ENCODE measurements at places on chromosomes 3 and 15.

GRCh38 chr3:102223132-102223531, 211.7 kb upstream of the ZPLD1 start:
- no peak for DNase-seq

DNA sequence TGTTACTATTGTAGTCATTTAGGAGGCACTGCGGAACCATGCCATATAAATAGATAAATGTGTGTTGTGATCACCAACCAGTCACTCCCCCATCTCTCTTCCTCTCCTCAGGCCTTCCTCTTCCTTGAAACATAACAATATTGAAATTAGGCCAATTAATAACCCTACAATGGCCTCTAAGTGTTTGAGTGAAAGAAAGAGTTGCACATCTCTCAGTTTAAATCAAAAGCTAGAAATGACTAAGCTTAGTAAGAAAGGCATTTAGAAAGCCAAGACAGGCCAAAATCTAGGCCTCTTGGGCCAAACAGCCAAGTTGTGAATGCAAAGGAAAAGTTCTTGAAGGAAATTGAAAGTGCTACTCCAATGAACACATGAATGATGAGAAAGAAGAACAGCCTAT, 8.1 kb upstream of the DNASE1L3 start:
- DNase-seq = no peak

DNA sequence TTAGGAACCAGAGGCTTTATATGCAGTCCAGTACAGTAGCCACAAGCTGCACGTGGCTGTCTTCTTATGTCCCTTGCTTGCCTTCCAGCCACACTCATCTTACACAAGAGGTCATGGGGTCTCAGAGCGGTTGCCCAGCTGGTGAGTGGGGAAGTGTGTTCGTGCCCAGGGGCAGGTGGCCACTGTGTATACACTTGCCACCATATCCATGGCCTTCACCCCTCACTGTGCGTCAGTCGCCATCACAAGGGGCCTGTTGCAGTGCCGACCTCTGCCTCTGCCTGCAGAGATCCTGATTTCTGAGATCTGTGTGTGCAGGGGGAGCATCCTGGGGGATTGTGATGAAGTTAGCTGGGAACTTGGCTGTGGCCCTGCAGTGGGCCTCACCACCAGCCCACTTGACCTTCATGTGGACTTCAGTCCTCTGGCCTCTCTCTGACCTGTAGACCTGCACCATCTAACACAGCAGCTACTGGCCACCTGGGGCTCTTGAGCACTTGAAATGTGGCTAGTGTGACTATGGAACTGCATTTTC, 43.1 kb upstream of the SACM1L start:
- DNase-seq = no peak

GRCh38 chr3:135081451-135081850, 286.4 kb downstream of the EPHB1 start:
- DNase-seq = no peak

GRCh38 chr15:74642734-74643664, 27.4 kb downstream of the CLK3 start:
- DNase-seq = no peak

GRCh38 chr3:38327335-38328009, 19.1 kb upstream of the XYLB start:
- DNase-seq = no peak

DNA sequence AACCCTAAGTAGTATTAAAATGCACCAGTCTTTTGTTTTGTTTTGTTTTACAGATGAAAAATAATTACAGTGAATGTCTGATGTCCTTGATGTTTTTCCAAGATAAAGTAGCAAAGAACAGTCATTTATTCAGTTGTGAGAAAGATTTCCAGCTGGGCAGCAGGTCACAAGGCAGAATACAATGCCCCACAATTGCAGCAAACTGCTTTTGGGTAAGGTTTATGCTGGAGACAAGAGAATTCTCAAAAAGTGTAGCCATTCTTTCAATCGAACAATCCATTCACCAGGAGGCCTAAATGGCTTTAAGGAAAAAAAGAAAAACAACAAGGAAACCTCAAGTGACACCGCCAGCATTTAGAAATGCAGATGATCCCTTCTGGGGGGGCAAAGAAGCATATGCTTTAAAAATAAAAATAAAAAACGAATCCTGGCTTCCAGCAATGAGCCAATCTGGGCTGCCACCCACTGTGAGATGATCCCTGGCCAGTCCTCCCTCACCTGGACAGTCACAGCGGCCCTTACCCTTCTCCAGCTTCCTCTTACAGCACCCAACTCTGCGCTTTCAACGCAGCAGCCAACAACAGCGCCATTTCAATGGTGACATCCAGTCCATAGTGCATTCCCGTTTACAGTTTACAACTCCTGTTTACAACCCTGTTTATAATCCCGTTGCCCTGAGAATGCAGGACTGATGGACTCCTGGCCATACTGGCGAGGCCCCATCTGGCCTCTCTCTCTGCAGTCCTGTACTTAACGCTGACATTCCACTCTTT, 25.7 kb upstream of the WNT5A start:
- no peak for DNase-seq

- no peak for DNase-seq
Measured at GRCh38 chr3:50395070-50395860, 35.9 kb upstream of the TMEM115 start.

DNA sequence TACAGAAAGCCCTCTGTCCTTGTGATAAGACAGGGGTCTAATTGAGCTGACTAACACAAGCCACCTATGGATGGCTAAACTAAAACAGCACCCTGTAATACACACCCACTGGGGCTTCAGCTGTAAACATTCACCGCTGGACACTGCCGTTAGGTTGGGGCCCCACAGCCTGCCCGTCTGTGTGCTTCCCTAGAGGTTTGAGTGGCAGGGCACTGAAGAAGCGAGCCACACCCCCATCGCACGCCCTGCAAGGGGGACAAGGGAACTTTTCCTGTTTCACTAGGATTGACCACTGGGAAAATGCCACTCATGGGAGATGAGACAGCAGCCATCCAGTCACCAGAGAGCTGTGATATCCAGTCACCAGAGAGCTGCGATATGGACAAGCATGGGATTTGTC, 335.7 kb upstream of the CFAP20DC start:
- no peak for DNase-seq

GRCh38 chr15:73156431-73157191, 104.3 kb downstream of the NEO1 start:
- no peak for DNase-seq

GRCh38 chr3:11005686-11006256, 13.2 kb downstream of the SLC6A1 start:
- no peak for DNase-seq

DNA sequence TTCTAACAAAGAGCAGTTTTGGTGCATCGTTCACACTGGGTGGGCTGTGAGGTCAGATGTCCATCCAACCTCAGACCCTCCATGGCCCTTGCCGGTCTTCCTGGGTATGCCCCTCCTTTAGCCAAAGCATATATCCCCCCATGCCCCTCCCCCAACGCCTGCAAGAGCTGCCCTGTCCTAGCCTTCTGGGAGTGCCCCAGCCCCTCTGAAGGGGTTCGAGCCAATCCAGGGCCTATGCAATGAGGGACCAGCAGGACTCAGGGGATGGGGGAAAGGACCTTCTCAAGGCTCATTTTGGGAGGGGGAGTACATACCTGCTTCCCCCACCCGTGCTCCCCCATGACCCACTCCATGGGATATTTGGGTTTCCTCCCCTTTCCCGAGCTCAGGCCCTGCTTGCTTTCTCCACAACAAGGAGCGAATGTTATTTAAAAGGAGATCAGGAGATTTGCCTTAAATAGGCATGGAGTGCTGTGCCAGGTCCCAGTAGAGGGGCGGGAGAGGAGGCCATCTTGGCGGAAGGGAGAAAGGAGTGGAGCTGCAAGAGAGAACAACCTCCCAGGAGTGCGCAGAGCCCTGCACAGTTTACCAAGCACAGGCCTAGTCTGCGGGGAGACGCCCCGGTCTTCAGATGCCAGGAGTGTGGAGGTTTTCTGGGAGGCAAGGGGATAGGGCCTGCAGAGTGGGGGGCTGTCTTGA, 18.2 kb downstream of the PIF1 start:
- no peak for DNase-seq

DNA sequence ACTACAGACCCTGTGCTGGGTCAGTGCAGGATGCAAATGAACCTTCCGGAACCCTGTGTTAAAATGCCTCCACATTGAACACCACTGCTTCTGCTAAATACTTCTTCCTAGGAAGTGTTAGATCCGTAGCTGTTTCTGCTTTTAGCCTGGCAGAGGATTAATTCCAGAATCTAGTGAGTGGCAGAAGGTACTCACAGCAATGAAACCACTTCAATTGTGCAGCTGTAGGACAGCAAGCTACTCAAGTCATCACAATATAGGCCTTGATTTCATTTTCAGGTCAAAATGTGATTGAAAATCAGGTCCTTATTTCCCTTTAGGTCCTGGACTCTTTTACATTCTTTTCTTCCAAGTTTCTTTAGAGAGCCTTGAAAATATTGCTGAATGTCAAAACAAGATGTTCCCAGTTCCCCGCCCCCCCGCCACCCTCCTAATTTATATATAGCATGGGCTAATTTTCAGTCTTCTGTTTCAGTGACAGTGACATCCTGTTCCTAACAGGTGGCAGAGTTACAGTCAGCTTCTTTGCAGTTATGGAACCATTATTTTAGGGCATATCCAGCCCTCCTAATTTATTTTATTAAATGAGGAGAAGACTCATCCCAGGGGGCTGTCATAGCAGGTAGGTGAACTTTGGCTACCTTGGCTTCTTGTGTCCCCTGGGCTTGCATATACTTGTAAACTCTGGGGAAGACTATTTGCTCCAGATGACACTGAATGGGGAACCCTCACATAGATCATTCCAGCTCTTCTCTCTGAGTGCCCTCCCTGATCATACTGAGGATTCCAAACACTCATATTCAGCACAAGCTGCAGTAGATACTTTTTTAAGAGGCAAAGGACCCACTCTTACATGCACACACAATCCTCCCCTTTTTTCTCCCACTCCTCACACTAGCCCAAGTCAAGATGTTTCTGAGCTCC, 28.0 kb upstream of the ARNT2 start:
- no peak for DNase-seq

DNA sequence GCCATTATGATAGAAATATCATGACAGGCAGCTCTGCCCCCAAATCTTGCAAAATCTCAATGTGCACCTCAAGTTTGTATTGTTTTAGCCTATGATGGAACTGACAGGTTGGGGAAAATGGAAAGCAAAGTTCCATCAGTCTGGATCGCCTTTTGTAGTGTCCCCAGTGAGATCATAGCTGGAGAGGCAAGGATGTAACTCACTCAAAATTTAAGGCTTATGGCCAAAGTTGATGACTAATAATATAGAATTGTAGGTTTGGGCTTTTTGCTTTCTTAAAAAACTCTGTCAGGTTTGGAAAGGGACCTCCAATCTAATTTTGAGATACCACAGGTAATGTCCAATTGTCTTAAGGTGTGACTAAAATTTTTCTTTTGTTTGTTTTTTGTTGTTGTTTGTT, 1.4 kb upstream of the ACP3 start:
- no peak for DNase-seq

DNA sequence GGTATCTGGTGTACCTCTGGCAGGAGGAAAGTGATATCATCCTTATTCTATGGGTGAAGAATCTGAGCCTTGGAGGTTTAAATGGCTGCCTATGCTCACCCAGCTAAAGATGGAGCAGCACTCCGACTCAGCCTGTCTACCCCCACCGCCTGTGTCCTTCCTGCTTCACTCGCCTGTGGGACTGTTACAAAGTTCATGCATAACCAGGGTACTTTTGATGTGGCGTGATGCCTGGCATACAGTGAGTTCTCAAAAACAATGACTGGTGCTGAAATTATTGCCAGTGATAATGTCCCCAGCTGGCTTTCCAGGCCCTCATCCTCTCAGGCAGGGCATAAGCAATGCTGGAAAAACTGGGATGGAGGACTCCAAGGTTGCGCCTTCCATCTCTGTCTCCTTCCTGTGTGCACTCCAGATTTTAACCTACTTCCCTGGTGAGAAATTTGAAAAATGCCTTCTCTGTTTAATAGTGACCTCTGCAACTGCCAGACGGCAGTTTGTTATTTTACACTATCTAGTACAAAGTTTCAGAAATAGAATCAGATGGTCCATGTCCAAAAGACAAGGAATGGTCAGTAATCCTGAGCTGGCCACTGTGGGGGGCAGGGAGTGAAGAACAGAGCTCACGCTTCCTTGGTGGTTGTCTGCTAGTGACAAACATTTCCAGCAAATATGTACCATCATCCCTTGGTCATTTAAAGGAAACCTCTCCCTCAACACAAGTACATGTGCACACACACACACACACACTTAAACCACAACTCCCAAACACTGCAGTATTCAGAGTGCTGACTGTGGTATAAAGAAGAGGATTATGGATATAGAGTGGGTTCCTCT, 86.5 kb upstream of the NMNAT3 start:
- DNase-seq = no peak

- DNase-seq = no peak
Measured at GRCh38 chr3:56894881-56895431, 93.2 kb upstream of the ARHGEF3 start.

DNA sequence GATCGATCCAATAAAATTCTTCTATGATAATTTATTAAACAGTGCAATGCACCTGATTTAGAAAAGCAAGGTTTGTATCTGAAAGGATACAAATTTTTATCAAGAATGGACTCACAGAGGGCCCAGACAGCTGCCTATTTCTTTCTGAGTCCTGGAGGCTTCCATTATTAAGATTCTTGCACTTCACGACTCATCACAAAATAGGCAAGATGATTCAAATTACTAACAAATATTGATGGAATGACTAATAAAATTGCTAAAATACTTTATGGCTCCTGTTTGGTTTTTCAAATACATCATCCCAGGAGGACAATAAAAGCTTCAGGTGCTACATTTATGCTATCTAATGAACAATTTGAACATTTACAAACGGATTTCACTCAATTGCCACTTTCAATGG, 483.0 kb upstream of the AGTR1 start:
- no peak for DNase-seq

GRCh38 chr3:49707113-49707480, 12.4 kb downstream of the AMIGO3 start:
- no peak for DNase-seq

DNA sequence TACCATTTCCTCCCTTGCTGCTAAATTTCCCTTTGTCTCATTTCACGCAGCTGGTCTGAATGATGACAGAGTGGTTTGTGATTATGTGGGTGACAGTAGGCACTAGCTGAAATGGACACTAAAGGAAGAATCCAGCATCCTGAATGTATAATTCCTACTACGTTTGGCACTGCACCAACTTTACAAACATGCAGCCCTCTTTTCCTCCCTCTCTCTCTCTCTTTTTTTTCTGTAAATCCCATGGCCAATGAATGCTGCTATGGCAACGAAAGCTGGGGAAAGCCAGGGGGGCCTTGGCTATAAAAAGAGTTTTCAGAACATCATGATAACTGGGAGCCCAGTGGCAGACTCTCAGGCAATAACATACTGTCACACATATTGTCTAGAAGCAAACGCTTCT, 367.2 kb upstream of the AGTR1 start:
- no peak for DNase-seq

Data from mucosa of descending colon (tissue), 3 donors.